ENCODE measurements at places on chromosomes 16 and 17. TPM values are rescaled to one million over a fixed set of nuclear protein-coding genes. Genes with fewer than 3 reads are reported as not detected.

DNA sequence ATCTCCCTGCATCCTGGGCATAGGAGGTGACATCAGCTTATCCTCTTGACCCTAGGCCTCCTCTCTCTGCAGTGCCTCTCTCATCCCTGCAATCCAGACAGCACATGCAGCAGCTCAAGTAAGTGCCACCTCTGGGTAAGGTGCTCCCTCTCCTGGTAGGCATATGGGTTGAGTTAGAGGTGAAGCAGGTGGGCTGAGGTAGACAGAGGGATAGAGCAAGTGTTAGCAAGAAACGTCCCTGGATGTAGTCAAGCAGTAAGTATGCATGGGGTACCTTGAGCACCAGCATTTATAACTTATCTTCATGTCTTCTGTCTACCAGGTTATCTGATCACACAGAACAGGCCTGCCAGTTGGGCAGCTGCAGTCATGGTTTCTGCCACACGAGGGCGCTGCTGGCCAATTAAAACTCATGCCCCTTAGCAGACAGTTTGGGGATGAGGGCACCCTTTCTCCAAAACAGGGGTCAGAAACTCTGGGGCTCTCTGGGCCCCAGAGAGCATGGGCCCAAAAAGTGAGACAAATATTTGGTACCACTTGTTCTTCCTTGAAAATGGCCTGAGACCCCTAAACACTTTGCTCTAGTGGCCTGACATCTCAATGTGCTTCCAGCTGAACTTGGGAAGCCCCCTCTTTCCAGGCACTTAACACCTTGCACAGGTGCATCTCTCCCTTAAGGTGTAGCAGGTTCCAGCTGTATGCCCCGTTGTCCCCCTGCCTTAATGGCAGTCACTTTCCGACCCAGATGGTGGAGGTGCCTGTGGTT is 59.8 kb downstream of the NEUROD2 start:
- DNase-seq = peak; percentile 65

- DNase-seq = no peak
Measured at GRCh38 chr17:44360826-44361225, 2.8 kb downstream of the FAM171A2 start.

The PIRT gene
- 0.07 TPM for polyA plus RNA-seq

DNA sequence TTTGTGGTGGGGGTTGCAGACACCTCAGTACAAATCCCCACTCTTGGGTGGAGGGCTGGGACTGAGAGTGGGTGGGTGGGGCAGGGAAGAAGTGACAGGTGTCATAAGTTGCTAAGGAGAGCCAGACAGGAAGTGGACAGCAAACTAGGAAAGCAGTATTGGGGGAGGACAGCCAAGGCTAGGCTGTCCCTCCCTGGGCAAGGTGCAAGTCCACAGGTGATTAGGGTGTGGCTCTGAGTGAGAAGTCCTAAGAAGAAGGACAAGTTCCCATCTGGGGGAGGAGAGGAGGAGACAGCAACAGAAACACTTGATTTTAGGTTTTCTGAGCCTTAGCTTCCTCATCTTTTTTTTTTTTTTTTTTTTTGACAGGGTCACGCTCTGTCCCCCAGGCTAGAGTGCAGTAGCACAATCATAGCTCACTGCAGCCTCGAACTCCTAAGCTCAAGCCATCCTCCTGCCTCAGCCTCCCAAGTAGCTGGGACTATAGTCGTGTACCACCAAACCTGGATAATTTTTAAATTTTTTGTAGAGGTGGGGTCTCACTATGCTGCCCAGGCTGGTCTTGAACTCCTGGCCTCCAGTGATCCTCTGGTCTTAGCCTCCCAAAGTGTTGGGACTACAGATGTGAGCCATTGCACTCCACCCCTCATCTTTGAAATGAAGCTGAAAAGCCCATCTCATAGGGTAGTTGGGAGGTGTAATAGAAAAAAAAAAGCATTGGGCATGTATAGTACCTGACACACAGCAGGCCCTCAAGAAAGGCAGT is 2.5 kb downstream of the MAPK3 start:
- no peak for DNase-seq

- DNase-seq = no peak
Measured at GRCh38 chr16:82767808-82768207, 141.0 kb downstream of the CDH13 start.

DNA sequence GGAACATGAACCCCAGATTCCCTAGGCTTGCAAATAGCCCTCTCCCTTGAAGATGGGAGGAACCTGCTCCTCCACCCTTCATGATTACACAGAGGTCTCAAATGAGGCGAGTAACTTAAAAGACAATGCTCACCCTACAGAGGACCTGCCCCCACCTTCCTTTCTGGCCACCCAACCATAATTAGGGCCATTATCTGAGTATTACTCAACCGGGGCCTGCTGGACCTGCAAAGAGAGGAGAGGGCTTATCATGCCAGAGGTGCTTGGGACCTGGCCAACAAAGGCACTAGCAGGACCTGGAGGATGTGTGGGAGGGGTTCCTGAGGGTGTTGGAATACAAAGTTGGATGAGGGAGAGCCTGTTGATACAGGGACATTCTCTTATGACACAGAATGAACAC is 42.4 kb downstream of the RNF157 start:
- DNase-seq = no peak

GRCh38 chr16:88804173-88804551 is 573 bp downstream of the CDT1 start:
- no peak for DNase-seq

- no peak for DNase-seq
Measured at GRCh38 chr17:81741049-81741593, 29.0 kb downstream of the SLC25A10 start.

Data from muscle of back (tissue), 13 donors.